ENCODE measurements at places on chromosomes 16 and 17.

DNA sequence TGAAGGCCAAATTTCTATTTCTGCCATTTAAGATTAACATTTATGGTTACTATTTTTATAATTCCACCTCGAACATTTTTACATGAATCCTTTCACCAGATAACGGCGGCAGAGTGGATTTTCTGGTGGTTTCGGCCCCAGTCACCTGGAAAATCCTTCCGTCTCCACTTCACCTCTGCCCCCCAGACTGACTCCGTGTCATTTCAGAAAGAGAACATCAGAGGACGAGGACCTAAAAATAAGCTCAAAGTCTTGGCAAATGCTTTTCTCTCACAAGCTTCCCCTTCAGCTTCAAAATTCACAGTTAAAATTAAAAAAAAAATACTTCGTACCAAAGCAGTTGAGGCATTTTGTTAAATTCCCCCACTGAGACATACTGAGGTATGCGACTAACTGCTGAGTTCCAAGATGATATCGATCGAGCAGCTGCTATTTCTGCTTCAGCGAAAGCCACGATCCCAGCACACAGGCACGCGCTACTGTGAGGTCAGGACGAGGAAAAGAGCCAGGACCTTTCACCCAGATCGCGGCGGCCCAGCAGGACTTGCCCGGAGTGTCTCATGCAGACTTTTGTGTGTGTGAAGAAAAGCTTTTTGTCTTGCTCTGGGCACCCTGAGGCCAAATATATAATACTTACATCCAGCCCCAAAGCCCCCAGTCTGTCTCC is 36.8 kb downstream of the ASPA start:
- no peaks in the 10 kb centered on the region for H3K36me3 ChIP-seq
- no peak overlapping the region for H3K27ac ChIP-seq

DNA sequence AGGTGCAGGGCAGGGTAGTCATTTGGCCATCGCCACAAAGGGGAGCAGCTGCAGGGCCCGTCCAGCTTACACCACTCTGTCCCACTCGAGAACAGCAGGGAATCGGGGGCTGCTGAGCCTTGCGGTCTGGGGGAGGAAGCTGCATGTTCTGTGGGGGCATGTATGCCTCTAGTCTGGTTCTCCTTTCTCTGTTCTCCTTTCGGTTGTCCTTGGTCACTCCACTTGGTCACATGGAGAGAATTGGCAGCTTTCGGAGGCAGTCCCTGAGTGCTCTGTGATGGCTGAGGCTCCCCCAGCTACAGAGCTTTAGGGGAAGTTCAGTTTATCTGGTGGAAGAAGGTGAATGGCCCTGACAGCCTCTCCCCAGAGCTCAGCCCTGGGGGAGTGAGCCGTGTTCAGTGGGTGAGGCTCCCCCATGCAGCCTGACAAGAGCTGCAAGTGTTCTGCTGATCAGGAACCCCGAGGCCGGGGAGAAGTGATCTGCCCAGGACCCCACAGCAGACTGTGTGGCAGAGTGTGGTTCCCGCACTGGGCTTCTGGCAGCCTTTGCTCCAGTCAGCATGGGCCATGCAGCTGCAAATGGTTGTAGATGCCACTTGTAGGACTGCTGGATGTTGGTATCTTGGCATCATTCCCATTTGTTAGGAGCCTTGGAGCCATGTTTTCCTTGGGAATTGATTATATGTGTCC is 22.3 kb upstream of the SMPD3 start:
- no peaks in the 10 kb centered on the region for H3K36me3 ChIP-seq
- H3K27ac ChIP-seq, result no peak overlapping the region
- no peak overlapping the region for H3K4me3 ChIP-seq
- no peaks in the 10 kb centered on the region for H3K4me1 ChIP-seq
- H3K27me3 ChIP-seq, result peaks cover 6% of the 10 kb centered on the region

DNA sequence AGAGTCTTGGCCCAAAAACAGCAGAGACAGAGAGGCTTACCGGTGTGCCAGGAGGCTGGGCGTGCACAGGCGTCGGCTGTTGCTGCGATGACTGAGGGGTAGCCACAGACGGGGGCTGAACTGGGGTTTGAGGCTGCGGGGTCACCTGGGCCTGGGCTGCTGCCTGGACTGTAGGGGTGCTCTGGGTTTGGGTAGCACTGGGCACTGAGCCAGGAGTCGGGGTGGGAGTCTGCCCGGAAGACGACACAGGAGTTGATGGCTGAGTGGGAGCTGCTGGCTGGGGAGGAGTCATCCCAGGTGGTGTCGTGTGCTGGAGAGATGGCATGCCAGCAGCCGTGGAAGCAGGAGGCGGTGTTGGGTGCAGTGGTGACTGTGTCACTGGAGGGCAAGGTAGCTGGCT is 53.2 kb upstream of the TRAP1 start:
- H3K27ac ChIP-seq, result no peak overlapping the region
- no peaks in the 10 kb centered on the region for H3K36me3 ChIP-seq
- peaks cover 14% of the 10 kb centered on the region for H3K4me1 ChIP-seq
- peaks cover 6% of the 10 kb centered on the region for H3K27me3 ChIP-seq
- DNase-seq, result no peak
- H3K4me3 ChIP-seq, result no peak overlapping the region

GRCh38 chr17:32483451-32484019 is 3.3 kb upstream of the CDK5R1 start:
- peak overlapping the region; percentile 6 for H3K4me3 ChIP-seq
- H3K27ac ChIP-seq, result peak overlapping the region; percentile 91
- H3K36me3 ChIP-seq, result peaks cover 3% of the 10 kb centered on the region
- peaks cover 12% of the 10 kb centered on the region for H3K27me3 ChIP-seq
- peak; percentile 75 for DNase-seq
- H3K4me1 ChIP-seq, result peaks cover 17% of the 10 kb centered on the region

DNA sequence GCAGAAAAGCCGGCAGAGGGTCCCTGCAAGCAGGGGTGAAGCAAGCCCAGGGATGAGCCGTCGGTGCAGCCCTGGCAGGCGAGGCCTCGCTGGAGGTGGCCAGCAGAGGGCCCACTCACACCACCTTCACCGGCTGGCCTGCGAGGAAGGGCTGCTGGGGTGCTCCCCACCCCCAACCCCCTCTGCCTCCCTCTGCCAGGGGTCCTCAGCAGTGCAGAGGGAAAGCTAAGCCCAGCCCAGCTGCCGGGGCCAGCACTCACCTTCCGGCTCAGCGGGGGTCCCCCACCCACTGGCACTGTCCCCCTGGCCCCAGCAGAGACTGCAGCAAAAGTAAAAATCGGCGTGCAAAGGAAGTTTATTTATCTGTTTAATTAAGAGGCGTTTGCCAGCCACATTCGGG is 113.4 kb downstream of the ENGASE start:
- H3K4me1 ChIP-seq, result peaks cover 41% of the 10 kb centered on the region
- DNase-seq, result peak; percentile 85
- peak overlapping the region; percentile 66 for H3K27ac ChIP-seq
- H3K4me3 ChIP-seq, result no peak overlapping the region

DNA sequence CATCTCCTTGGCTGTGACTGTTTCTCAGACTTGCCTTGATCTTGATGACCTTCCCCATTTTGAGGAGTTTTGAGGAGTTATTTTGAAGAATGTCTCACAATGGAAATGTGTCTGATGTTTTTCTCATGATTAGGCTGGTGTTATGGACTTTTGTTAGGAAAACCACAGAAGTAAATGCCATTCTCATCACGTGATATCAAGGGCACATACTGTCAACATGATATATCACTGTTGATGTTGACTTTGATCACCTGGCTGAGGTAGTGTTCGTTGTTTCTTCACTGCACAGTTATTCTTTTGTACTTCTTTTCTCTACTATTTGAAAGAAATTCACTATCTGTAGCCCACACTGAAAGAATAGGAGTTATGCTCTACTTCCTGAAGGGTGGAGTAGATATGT is 194.7 kb upstream of the MPHOSPH6 start:
- no peaks in the 10 kb centered on the region for H3K4me1 ChIP-seq
- no peak for DNase-seq
- no peak overlapping the region for H3K4me3 ChIP-seq
- H3K27me3 ChIP-seq, result peaks cover 2% of the 10 kb centered on the region
- H3K36me3 ChIP-seq, result no peaks in the 10 kb centered on the region

DNA sequence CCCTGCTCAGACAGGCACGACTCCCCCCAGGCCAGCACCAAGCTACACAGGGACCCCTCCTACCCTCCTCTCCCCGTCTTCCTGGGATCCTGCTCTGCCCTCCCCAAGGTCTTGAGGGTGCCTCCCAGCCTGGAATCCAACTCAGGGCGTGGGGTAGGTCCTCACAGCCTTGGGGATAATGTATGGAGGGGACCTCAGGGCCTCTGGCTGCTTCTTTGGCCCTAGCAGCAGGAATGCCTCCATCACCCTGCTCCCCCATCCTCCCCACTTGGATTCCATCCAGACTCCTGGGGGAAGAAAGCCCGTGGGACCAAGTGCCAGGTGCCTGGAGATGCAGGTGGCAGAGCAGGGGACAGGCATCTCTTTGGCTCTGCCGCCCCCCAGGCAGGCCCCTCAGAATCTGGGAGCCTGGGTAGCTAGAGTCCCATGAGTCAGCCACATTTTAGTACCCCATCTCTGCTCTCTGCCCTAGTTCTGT is 10.7 kb upstream of the STAC2 start:
- H3K36me3 ChIP-seq, result no peaks in the 10 kb centered on the region
- peaks cover 11% of the 10 kb centered on the region for H3K4me1 ChIP-seq
- DNase-seq, result no peak
- H3K27ac ChIP-seq, result peak overlapping the region; percentile 49
- peaks cover 6% of the 10 kb centered on the region for H3K27me3 ChIP-seq
- no peak overlapping the region for H3K4me3 ChIP-seq

DNA sequence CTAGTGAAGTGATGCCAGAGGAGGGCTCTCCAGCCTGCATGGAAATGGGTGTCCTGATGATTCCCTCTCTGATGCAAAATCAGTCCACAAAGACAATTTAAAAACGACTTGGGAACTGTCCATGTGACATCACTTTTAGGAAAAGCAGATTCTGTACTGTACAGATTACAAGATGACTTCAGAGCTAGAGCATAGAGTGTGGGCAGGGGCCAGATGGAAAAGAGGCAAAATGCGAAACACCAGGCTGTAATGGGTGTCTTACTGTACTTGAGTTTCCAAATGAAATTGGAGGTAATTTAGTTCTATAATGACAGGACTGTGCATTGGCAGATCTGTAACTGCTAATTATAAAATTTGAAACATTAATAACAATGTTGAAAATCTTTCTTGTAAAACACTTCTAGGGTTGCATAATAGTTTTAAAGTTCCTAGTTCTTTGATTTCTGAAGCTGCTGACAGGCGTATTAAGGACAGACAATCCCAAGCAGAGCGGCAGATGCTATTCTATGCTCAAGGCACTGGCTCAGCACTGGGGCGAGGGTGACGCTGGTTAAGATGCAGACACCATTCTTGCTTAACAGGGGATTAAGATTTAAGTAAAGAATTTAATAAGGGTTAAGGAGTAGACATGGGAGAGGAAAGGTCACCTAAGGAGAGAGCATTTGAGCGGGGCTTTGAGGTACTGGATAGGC is 29.6 kb downstream of the OGFOD1 start:
- peaks cover 3% of the 10 kb centered on the region for H3K27me3 ChIP-seq
- H3K4me3 ChIP-seq, result no peak overlapping the region
- no peaks in the 10 kb centered on the region for H3K36me3 ChIP-seq
- DNase-seq, result no peak

DNA sequence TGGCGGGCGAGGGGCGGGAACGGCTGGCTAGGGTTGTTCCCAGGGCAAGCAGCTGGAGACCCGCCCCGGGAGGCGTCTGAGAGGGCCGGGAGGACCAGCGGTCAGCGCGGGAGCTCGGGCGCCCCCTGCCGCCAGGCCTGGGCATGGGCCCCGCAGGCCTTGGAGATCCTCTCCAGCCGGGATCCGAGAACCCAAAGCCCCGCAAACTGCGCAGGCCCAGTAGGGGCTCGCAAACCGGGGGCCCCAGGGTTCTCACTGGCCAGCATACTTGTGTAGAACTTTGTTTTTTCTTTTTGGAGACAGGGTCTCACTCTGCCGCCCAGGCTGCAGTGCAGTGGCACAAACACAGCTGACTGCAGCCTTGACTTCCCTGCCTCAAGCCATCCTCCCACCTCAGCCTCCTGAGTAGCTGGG is 20.8 kb upstream of the ZNF423 start:
- H3K4me1 ChIP-seq, result peaks cover 7% of the 10 kb centered on the region
- H3K4me3 ChIP-seq, result no peak overlapping the region
- H3K27me3 ChIP-seq, result peaks cover 12% of the 10 kb centered on the region
- no peaks in the 10 kb centered on the region for H3K36me3 ChIP-seq
- H3K27ac ChIP-seq, result no peak overlapping the region

DNA sequence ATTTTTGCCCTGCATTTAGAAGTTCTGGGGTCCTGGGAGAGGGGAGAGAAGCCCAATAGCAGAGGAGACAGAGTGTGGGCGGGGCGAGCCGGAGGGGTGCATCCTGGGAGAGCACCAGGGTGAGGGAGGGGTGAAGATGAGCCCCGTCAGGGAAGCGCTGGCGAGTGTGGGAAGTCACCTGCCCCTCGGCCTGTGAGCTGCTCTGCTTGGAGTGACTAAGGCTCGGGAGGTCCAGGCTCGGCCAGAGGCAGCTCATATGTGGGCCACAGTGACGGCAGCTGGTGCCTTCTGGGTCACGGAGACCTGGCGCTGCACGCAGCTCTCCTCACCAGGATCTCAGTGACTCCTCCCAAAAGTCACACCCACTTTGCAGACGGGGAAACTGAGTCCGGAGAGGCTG is 1.1 kb downstream of the ZG16B start:
- H3K4me3 ChIP-seq, result no peak overlapping the region
- H3K4me1 ChIP-seq, result peaks cover 2% of the 10 kb centered on the region
- peaks cover 2% of the 10 kb centered on the region for H3K27me3 ChIP-seq
- H3K27ac ChIP-seq, result no peak overlapping the region
- H3K36me3 ChIP-seq, result no peaks in the 10 kb centered on the region
- DNase-seq, result no peak

DNA sequence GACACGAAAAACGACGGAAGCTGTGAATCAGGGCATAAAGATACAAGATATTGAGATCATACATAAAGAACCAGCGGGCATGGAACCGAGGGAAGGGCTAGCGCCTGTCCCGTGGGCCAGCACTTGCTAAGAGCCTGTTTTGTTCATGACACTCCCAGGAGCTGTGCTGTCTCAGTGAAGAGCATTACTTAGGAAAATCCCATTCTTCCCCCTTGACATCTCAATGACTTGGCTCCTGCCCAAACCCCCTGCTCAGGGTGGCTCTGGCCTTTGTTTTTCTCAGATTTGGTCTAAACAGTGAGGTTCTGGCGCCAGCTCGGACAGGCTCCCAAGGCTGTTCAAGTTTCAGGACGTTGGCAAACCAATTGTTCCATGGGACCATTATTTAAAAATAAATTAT is 79.1 kb upstream of the SEC14L1 start:
- H3K4me3 ChIP-seq, result no peak overlapping the region
- DNase-seq, result no peak
- H3K27me3 ChIP-seq, result peaks cover 5% of the 10 kb centered on the region

- H3K4me1 ChIP-seq, result peaks cover 4% of the 10 kb centered on the region
- H3K27ac ChIP-seq, result no peak overlapping the region
- no peak overlapping the region for H3K4me3 ChIP-seq
- DNase-seq, result no peak
- no peaks in the 10 kb centered on the region for H3K27me3 ChIP-seq
Observed at GRCh38 chr17:83012868-83013778, 66.3 kb upstream of the METRNL start.

DNA sequence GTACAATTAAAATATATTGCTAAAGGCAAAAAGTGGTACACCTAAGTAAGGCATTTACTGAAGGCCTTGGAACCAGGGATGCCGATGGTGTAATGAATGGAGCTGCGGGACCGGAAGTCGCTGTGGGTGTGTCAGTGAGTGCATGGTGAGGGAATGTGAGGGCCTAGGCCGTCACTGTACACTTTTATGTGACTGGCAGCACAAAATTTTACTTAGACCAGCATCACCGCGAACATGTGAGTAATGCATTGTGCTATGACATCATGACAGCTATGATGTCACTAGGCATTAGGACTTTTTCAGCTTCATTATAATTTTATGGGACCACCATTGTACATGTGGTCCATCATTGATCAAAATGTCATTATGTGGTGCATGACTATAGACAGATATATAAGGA is 14.7 kb downstream of the ALOX15B start:
- H3K27ac ChIP-seq, result no peak overlapping the region
- H3K4me1 ChIP-seq, result no peaks in the 10 kb centered on the region
- no peak for DNase-seq
- peaks cover under 1% of the 10 kb centered on the region for H3K27me3 ChIP-seq
- H3K4me3 ChIP-seq, result no peak overlapping the region
